ENCODE measurements at places on chromosomes 1 and 21.

GRCh38 chr1:57066980-57067610, 101.3 kb upstream of the C8B start:
- DNase-seq, result no peak

DNA sequence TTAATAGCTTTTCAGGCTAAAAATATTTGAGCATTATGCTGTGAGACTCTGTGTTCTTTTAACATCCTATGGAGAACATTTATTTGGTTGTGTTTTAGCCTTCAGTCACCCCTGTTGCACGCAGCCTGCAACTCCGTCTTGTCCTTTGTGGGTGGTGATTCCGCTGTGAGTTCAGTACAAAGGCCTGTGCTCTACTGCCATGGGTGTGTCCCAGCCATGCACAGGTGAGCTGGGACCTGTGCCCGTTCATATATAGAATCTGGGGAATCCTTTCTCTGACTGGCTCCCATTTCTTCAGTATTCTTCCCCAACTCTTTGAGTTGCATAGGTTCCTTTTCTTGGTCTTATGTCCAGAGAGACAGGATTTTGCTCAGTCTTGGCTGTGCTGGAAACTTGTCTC, 61.4 kb downstream of the ACTL8 start:
- no peak for DNase-seq

DNA sequence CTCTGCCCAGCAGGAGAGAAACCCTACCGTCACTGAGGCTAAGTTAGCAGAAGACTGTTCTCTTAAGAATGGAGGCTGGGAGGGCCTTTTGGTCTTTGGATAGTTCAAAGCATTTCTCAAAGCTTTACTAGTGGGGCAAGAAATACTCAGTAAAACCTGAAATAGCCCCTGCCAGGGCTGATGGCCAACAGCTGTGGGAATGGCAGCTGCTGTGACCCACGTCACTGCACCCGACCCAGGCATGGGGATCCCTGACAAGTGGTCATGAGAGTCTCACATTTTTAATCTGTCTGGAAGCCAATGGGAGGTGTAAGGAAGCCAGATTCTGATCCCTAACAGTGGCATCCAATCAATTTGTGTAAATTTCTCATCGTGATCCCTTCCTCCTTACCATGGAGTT, 44.5 kb upstream of the ENAH start:
- DNase-seq, result no peak

- DNase-seq, result no peak
These were observed 160.5 kb upstream of the PDE4B start for GRCh38 chr1:65632235-65632634.

DNA sequence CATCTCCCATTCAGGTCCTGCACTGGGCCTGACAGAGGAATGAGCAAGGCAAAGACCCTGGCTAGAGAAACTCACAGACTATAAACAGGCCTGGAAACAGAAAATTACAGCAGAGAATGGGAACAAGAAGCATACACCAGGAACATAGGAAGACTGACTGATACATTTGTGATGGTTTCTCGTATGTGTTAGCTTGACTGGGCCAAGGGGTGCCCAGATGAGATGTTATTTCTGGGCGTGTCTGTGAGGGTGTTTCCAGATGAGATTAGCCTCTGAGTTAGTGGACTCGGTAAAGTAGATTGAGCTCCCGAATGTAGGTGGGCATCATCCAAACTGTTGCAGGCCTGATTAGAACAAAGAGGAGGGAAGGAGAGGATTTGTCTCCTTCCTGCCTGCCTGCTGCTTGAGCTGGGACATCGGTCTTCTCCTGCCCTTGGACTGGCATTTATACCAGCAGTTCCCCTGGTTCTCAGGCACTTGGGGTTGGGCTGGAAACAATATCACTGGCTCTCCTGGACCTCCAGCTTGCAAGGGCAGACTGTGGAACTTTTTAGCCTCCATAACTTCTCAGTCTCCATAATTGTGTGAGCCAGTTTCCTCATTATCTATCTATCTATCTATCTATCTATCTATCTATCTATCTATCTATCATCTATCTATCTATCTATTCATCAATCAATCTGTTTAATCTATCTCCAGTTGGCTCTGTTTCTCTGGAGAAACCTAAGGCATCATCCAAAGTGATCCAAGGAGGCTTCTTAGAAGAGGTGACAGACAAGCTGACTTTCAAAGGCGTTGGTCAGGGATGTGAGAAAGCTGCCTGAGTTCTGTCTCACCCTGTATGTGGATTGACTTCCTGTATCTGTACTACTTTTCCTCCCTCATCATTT, 9.7 kb upstream of the FOXO6 start:
- no peak for DNase-seq
